ENCODE measurements at places on chromosomes 6 and 20.

DNA sequence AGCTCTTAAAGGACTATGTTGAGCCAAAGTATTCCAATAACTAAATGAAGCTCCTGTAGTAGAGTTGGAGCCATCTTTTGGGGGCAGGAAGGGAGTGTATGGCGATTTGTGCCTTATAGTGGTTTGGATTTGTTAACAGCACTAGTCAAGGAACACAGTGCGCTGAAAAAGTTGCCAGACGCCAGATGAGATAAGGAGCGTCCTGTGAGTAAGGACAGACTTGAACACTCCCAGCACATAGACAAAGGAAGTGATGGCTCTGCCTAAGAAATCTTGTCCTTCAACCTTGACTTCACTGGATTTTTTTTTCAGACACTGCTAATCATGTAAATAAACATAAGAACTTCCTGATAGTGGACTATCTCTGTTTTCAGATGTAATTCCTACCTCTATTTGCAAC, 136.9 kb downstream of the TRMT11 start:
- DNase-seq: no peak

GRCh38 chr6:134247231-134247833, 70.6 kb downstream of the SGK1 start:
- DNase-seq: peak; percentile 19

DNA sequence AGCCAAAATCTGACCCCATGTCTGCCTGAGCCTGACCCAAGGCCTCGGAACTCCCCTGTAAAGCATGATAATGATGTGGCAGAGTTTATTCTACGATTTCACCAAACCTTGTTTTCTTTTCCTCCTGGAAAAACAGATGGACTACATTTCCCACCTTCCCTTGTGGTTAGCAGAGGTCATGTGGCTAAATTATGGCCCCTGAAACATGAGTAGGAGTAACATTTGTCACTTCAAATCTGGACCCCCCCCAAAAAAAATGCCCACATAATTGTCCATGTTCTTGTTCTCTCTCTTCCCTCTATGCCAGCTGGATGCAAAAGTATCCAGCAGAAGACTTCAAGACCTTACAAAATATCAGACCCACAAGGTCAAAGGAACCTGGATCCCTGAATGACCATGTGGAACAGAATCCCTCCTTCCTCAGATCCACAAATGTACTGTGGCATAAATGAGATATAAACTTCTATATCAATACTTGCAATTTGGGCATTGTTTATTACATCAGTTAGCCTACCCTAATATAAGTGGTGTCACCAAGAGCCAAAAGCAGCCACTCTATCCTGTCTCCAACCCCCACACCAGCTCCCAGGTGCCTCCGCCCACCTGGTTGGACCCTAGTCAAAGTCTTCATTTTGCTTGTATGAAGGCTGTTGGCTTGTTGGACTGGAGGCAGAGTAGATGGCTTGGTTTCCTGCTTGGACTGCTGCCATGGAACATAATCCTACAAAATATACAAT, 1.4 kb downstream of the C20orf96 start:
- DNase-seq: no peak

- no peak for DNase-seq
Measured at GRCh38 chr6:106162921-106163320, 76.8 kb downstream of the PRDM1 start.

DNA sequence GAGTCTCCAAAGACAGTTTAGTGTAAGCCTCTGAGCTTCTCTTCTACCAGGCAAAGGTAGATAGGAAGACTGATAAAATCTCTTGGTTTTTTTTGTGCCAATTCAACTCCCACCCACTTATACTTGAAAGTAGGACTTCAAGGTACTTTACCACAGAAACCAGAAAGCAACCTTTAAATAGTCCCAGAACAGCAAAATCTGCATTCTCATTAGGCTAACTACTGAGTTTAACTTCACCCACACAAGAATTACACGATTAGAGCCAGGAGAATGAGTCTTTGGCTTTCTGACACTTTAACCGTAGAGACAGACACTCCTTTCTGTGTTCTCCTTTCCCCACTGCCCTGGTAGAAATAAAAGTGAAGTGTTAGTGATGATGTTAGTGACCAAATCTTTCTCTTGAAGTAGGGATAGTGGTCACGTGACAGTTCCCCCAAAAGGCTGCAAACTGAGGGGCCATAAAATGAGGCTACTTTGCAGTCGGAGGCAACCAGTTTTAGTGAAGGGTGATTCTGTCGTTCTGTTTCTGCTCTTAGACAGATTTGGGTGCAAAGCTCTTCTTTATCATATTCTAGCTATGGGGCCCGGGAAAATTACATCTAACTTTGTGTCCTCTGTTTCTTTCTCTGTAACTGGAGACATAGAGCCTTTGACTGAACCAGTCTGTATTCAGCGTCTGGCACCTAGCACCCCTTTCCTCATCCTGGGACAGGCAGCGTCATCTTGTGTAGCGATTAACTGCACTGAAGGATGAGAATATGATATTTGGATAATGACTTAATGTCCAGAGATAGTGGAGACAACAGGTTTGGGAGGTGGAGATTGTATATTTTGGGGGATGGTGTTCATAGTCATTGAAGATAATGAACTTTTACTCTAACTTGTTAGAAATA, 206.4 kb upstream of the CITED2 start:
- DNase-seq: no peak

- no peak for DNase-seq
Measured at GRCh38 chr20:51340451-51340840, 202.1 kb downstream of the NFATC2 start.

DNA sequence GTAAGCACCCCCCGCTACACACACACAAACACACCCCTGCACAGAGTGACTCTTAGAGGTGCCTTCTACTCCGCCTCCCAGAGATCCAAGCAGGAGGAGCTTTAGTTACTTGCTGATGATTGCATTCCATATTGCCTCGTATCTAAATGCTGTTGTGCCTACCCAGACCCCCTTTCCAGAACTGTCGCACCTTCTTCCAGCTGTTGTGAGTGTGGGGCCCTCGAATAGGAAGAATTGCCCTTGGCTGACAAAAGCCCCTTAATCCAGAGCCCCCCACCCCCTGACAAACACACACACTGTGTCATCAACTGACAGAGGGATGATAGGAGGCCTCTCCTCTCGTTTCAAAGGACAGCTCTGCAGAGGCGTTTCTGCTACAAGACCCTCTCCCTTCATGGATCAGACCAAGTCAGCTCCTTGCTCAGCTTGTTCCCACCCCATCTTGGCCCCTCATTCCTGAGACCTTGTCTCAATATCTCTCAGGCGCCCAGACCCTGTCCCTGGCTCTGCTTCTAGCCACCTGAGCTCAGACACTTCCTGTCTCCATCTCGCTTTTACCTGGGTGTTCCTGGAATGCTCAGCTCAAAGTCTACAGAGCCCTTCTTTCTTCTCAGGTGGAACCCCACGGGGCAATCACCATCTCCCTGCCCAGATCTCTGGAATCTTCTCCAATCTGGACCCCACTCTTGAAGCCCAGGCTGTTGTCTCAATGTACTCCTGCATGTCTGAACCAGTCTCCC, 4.0 kb upstream of the VSX1 start:
- no peak for DNase-seq

DNA sequence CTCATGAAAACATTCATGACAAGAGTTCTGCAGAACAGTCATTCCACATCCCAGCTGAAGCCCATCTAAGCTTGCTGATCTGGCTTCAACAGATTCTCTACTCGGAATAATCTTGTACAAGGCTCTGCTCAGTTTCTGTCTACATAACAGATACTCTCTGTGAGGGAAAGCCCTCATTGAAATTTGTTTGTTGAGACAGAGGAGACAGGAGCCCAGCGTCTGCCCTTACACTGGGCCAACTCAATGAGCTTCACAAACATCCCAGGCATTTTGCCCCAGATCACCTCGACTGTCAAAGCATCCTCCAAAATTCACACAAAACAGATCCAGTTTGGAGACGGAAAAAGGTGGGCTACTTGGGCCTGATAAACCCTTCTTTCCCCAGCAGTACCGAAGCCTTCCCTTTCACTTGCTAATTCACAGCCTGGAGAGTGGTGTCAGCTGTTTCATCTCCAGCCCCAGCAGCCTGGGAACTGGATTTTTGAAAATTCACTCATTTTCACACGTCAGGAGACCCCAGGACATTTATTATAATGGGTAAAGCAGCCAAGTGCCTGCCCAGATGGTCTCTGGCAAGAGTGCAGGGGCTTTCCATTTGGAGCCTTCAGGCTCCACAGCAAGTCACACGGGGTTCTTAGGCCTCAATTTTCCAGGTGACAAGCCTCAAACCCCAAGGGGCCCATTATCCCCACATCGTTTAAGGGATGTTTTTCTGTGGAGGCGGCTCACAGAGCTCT, 7.3 kb downstream of the CCDC167 start:
- DNase-seq: no peak

DNA sequence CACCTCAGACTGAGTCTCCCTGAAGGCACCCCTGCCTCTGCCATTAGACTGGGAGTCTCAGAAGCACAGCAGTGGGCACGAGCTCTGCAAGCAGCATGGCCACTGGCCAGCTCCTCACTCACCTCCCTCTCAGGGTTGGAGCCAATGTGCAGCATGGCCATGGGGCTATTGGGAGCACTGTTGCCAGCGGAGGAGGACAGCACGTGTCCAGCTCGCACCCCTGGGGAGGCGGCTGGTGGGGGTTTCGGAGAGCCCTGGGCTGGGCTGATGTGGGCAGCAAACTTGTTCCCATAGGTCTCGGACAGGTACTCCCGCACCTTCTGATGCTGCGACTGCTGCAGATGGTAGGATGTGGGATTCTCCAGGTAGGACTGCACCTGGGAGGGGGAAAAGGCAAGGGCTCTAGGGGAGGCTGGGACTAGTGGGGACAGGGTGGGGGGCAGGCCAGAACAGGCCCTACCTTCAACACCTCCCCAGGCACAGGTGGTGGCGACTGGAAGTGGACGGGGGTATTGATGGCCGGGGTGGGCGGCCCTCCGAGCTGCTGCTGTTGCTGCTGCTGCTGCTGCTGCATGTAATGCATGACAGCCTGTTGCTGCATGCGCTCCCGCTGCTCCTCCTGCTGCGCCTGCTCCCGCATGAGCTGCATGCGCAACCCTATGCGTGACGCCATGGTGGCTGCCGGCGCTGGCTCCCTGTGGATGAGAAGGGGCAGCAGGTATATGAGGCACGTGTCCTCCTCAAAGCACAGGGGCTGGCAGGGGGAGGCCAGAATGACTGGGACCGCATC, 44.7 kb downstream of the TFEB start:
- no peak for DNase-seq

DNA sequence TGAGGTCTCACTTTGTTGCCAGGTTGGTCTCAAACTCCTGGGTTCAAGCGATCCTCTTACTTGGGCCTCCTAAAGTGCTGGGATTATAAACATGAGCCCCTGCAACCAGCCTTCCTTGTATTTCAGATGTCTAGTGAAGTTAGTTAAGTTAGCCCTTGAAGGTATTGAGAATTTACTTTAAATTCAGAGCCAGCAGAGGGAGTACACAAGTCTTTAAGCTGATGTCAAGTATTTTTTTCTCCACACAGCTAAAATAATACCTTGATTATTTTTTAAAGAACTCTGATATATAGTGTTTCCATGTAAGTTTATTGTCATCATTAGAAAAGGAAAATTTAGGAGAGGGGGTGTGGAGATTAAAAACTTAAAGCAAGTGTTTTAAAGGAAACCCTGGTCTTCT, 9.8 kb downstream of the FOXO3 start:
- DNase-seq: no peak

- DNase-seq: no peak
Measured at GRCh38 chr6:111747396-111747795, 125.9 kb downstream of the FYN start.

DNA sequence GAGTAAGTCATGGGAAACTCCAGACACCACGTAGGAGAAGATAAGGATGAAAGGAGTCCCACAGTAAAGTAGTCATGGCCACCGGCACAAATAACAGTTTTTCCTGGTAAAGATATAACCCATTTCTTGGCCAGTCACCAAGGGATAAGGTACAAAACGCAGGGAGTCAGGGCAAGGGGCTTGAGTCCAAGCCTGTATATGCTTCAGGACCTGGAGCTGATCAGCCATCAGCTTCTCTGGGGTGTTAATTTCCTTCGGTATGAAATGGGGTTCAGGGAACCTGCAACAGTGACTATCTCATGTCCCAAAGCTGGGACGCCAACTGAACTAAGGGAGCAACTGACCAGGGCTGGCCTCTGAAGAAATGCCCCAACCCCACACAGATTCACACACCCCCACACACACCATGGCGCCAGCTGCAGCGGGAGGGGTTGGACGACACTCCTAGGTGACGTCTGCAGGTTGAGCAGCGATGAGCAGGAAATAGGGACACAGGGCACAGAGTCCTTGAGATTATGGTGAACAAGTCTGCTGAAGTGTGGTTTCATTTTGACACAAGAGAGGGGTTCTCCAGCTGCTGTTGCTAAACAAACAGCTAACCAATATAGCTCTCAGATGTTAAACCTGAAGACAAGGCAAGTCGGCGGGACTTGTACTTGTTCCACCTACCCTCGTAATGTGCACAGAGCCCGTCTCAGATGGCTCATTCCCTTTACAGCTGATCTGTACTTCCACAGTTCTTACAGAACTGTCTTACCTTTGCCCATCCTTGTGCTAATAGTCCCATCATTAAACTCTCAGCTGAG, 7.4 kb upstream of the ADTRP start:
- DNase-seq: no peak

DNA sequence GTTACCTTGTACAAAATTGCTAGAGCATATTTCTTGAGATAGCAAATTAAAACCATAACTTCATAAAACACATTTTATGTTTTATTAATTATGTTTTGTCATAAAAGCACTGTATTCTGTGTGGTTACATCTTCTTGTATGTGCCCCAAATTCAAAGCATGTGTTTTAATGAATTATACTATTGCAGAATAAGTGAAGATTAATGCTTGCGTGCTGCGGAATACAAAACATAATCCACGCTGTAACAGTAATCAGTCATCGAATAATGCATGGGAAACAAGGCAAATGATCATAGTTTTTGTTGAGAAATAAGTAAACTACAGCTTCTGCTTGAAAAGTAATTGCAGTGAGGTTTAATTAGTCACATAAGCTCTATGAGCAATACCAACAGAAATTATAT, 459.2 kb upstream of the SOX4 start:
- no peak for DNase-seq

DNA sequence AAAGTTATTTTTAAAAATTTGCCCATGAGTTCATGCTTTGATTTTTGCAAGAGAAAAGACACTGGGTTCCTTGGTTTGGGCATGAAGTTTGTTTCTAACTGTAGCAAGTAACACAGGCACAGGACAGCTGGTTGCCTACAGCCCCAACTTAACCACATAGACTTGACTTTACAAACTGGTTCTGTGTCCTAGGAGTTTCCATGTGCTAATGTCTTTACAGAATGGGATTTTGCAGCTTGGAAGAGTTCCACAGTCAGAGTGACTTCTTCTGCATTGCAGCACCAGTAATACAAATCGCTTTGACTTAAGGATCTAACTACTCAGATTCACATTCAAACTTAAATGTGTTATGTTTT, 44.3 kb downstream of the OR2B2 start:
- DNase-seq: no peak
